ENCODE measurements at places on chromosomes 7 and 10.

DNA sequence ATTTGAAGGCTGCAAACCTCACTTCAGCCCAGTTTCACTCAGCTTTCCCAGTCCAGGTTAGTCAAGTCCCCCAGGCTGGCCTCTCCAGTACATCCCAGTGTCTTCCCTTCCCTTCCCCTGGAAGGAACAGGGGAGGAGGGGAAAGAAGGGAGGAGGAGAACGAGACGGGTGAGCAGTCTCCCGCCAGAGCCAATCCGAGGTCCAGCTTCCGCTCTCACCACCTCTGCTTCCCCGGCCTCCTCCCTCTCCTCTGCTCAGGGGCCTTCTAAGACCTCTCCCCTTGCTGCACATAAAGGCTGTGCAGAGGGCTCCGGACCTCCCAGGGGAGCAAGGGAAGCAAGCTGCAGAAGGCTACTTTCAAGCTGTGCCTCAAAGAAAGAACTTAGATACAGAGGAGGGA lies 4.1 kb downstream of the ATG9B start:
- DNase-seq: no peak

GRCh38 chr10:78059906-78060702 lies 26.4 kb downstream of the RPS24 start:
- no peak for DNase-seq

DNA sequence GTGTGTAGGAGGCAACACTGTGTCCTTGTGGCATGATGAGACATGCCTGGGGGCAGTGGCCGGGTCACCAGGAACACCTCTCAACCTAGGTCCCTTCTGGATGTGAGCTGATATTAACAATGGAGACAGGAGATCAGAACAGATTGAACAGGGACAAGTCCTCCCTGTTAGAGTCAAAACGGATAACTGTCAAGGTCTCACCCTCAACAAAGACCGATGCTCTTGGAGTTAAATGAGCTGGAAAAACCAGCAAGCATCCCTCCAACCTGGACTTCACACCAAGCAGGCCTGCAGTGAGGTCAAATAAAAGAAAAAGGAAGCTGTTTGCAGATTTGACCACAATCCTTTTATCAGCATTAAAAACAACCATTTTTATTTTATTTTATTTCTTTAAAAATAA lies 49.0 kb downstream of the SLIT1 start:
- no peak for DNase-seq

- DNase-seq: no peak
Observed at GRCh38 chr10:68176797-68177196, 55.1 kb downstream of the ATOH7 start.

DNA sequence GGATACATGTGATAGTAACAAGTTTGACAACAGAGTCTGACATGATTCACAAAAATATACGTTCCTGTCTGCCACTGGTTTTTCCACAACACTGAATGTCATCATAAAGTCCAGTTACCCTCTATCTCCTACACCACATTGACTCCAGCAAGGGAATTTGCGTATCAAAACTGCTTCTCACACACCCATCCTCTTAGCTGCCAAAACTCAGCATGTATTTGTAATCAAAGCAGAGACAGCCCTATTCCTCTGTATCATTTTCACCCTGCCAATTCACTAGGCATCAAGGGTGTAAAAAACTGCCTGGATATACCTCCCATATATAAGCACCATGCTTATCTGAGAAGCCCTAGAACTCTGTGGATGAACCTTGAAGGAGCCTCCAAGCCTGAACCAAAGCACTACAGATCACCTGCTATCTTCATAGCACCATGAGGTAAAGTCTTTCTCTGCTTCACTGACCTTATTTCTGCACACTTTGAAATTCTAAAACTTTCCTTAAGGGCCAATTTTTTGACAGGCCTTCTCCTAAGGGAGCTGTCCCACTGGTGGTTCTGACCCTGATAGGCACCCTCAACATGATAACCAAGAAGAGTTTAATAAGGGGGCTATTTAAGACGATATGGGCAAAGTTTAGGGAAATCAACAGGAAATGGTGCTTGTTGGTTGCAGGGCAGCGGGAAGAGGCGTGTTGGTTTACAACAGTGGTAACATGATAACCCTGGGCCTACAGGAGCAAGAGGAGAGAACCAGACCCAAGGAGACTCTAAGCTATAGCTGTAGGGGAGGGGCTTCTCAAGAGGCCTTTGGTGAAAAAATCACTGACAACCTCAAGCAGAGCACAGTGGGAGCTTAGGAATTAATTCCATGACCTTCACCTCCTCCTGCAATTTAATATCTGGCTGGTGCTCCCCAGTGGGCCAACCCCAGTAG lies at the start of gene IFIT1B:
Gene IFIT1B, plus strand, starts transcription at position 352 of the 933 bp plus-strand sequence. Its CDS starts 80 bp downstream, at position 432.
- DNase-seq: no peak

DNA sequence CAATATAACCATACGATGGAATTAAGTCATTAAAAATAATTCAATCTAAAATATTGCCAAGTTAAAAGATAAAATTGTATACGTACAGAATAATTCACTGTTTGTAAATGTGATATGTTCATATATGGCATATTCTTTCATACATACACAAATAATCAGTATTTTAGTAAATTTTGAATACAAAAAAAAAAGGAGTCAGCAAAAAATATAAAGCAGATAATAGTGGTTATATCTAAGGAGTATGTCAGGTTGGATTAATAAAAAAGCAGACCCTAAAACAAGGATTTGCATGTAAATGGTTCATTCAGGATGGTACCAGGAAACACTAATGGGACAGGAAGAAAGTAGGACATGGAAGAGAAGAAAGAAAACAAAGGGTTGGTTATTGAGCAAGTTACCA lies 59.5 kb downstream of the XPNPEP1 start:
- DNase-seq: no peak

DNA sequence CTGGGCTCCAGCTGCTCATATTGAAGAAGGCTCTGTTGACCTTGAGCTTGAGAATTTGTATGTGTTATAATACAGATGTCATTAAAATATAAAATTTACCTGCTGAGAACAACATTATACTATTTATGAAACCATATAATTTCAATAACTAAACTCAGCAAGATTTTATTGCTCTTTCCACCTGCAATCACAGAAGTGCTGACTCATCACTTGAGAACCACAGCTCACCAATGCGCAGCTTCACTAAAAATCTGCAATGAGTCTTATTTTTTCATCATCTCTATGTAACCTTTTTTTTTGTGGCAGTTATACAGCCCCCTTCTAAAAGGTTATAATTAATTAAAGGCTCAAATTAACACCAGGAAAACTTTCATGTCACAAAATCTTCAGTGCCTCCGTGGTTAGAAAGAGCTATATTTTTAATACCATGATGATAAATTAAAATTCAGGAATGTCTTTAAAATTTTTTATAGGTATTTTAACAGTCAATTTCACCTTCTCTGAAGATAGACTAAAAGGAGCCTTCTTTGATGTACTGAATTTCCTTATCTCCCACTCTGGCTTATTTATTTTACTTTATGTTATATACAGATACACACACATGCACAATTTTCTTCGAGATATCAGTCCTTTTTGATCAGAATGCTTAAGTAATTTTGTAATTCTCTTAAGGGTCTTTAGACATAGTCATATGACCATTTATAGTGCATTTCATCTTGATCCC lies 102.7 kb downstream of the EVX1 start:
- DNase-seq: no peak

DNA sequence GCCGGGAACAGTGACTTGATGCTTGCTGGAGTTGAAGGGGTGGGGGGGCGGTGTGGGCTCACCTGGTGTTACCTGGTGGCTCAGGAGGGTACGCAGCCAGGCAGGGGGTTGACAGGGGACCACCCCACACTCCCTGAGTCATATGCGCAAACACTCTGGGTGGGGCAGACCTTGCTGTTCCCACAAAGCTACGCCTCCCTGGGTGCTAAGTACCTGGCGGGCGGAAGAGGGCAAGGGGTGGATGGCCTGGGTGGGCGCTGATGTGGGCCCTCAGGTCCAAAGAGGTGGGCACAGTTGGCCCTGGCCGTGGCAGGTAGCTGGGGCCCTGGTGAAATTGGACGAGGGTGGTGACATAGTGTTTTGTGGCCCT lies 13.9 kb downstream of the STX1A start:
- no peak for DNase-seq

DNA sequence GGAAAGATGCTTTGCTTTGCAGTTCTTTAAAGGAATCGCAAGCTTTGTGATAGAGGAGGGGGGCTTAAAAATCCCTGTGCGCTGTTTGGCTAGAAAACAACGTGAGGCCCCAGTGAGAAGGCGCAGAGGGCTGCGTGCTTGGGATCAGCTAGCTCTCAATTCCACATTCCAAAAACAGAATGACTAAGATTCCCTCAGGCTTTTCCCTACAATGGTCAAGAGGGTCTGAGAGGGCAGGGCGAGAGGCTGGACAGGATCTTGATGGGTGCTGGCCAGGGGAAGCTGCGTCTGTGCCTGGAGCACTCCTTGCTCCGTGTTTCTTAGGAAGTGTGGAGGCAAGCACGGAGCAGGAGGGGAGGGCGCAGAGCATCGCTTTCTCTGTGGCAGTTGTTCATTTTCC lies 72.1 kb upstream of the INHBA start:
- DNase-seq: no peak

- no peak for DNase-seq
Observed at GRCh38 chr7:43296306-43296705, 183.9 kb downstream of the HECW1 start.

GRCh38 chr10:125882596-125882995 lies 1.5 kb upstream of the DHX32 start:
- DNase-seq: no peak

GRCh38 chr7:2643386-2644219 lies 11.8 kb downstream of the TTYH3 start:
- DNase-seq: no peak

DNA sequence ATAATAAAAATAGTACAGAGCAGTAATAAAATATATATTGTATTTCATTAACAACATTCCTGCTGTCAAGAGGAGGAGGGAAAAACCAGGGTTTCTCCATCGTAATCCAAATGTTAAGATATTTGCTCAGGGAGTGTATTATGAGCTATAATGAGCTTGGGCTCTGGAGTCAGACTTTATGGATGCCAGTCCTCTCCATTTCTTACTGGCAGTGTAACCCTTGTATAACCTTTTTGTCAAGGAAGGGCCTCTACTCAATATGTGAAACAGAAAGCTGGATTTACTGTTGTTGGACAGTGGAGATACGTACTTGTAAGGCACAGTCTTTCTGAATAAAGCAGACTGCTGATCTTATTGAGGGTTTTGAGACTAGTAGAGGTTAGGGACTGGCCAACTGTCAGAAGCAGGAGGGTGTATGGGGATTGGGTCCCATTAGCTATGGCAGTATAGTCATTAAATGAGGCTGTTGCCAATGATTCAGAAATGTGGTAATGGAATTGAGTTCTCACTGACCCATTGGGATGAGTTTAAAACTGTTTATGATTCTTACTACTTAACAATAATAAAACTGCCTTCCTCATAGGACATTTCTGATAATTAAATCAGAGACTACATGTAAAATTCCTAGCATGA lies 56.5 kb downstream of the ZNF277 start:
- DNase-seq: no peak

- peak; percentile 69 for DNase-seq
Observed at GRCh38 chr10:10818082-10818481, 199.6 kb upstream of the CELF2 start.

- DNase-seq: no peak
Observed at GRCh38 chr7:19295376-19295775, 150.2 kb upstream of the FERD3L start.

DNA sequence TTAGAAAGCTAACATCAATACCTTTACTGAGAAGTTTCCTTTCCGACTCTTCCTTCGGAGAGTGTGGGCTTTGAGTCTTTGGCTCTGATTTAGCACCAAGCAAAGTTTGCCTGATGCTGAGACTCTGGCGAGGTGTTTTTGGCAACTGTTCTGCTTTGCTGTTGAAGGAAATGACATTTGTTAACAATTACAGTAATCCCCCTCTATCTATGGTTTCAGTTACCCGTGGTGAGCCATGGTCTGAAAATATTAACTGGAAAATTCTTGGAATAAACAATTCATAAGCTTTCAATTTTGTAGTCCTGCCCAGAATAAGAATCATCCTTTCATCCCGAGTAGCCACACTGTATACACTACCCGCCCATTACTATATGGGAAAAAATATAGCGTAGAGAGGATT lies 126.3 kb downstream of the ARHGAP21 start:
- no peak for DNase-seq

- no peak for DNase-seq
Observed at GRCh38 chr7:96837593-96837992, 127.9 kb upstream of the SEM1 start.

DNA sequence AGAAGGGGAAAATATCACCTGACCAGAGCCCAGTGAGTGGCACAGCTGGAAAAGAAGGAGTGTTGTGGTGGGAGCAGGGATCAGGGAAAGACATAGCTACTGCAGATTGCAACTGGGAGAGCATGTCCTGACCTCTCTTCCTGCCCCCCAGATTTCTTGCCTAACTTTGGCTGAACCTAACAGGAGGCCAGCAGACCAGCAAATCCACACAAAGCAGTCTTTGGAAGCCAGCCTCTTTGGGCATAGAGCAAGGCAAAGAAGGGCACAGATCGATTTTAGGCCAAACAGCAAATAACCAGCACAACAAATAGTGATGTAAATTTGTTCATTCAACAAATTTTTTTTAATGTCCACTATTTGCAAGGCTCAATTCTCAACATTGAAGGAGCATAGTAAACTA lies 433.2 kb upstream of the GHITM start:
- no peak for DNase-seq

- DNase-seq: no peak
Observed at GRCh38 chr10:68559841-68560185, 324 bp upstream of the TET1 start.

DNA sequence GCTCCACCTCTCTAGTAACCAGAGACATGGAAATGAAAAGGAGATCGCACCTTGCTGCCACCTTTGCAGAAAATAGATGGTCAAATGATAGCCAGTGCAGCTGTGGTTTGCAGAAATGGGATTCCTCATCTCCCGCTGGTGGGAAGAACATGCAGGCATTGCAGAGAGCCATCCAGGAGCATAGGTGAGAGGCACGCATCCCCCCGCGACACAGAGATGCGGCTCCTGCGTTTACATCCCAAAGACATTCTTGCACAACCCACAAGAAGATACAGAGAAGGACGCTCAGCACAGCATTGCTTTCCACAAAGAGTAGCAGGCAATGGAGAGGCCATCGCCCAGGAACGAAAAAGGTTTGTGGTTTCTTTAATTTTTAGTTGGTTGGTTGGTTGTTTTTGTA lies 56.2 kb downstream of the OAT start:
- DNase-seq: no peak

DNA sequence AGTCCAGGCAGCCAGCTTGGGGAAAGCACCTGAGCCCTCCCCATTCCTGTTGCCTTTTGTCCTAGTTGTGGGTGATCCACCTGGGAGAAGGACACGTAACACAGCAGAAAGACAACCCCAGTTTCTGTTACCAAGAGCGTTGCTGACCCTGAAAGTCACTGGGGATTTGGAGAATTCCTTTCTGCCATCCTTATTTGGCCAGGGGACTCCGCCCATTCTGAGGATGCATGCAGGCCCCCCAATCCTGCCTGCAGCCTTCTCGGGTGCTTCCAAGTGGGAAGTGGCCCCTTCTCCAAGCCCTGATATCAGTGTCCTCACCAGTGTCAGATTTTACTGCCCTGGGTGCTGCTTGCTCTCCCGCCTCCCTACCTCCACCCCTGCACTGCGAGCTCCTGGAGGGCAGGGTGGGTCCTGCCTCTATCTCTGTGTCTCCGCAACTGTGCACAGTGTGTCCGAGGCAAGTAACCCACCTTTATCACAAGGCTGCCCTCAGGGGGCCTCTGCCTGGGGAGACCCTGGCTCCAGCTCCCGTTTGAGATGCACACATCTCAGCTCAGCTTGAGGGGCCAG lies 9.2 kb upstream of the ADCY1 start:
- no peak for DNase-seq

GRCh38 chr7:29957521-29958310 lies 31.9 kb downstream of the SCRN1 start:
- DNase-seq: no peak

GRCh38 chr10:110993024-110993693 lies 73.8 kb downstream of the SHOC2 start:
- DNase-seq: peak; percentile 78
